ENCODE measurements at places on chromosomes 3 and 15. TPM values are rescaled to one million over a fixed set of nuclear protein-coding genes. Genes with fewer than 3 reads are reported as not detected.

MSL2 gene
- 40.2 TPM for total RNA-seq

PRKCD gene
- 24.8 TPM for total RNA-seq

CFAP161 gene
- not detected for total RNA-seq

CHST13 gene
- total RNA-seq, result not detected

HIGD2B gene
- not detected for total RNA-seq

MEIS2 gene
- total RNA-seq, result not detected

C3orf33 gene
- 2.0 TPM for total RNA-seq

GOLGA6L7 gene
- total RNA-seq, result not detected

KY gene
- total RNA-seq, result not detected

ONECUT1 gene
- total RNA-seq, result not detected

VIPR1 gene
- total RNA-seq, result 0.69 TPM

CPEB1 gene
- not detected for total RNA-seq

GRAMD2A gene
- 0.21 TPM for total RNA-seq

LPCAT4 gene
- total RNA-seq, result 80.8 TPM

KBTBD13 gene
- total RNA-seq, result not detected

CEMIP gene
- total RNA-seq, result 0.03 TPM

HRH1 gene
- total RNA-seq, result 0.15 TPM

ABHD17C gene
- 4.7 TPM for total RNA-seq

TMEM158 gene
- 0.26 TPM for total RNA-seq

POLG gene
- total RNA-seq, result 134 TPM

TRIM69 gene
- total RNA-seq, result 46.4 TPM

CRTC3 gene
- total RNA-seq, result 61.2 TPM

CDC25A gene
- total RNA-seq, result 50.9 TPM

DLG1 gene
- 85.0 TPM for total RNA-seq

ADGRG7 gene
- total RNA-seq, result not detected

MESP2 gene
- total RNA-seq, result not detected

DLL4 gene
- 0.36 TPM for total RNA-seq

FAM81A gene
- 0.60 TPM for total RNA-seq

SNTN gene
- not detected for total RNA-seq

KCNMB3 gene
- total RNA-seq, result 0.47 TPM

THSD4 gene
- total RNA-seq, result not detected

TCF12 gene
- total RNA-seq, result 85.7 TPM

ULK3 gene
- total RNA-seq, result 52.4 TPM

NANOGP8 gene
- total RNA-seq, result not detected

SLC12A8 gene
- total RNA-seq, result 1.1 TPM

GOLGA8H gene
- total RNA-seq, result not detected

PLCB2 gene
- 88.5 TPM for total RNA-seq

TMC3 gene
- not detected for total RNA-seq

IQCF5 gene
- total RNA-seq, result not detected

CCDC39 gene
- not detected for total RNA-seq

SPTBN5 gene
- total RNA-seq, result 1.2 TPM

All from activated T-helper 1 cell treated with anti-CD3 and anti-CD28 coated beads, Interleukin-12 subunit alpha, Interleukin-12 subunit beta, Interleukin-2, Interleukin-4 antibody, amounts not matched to agents 30 ng/mL and 10 ng/mL and 1 ng/mL, durations not matched to agents 14 hours and 24 hours and 36 hours (primary cell).